Hematopoietic multipotent progenitor cell (in vitro differentiated cells): ENCODE measurements at places on chromosomes 2 and 18.

- DNase-seq, result peak; percentile 10
Measured at GRCh38 chr2:221572821-221573429, 821 bp upstream of the EPHA4 start.

DNA sequence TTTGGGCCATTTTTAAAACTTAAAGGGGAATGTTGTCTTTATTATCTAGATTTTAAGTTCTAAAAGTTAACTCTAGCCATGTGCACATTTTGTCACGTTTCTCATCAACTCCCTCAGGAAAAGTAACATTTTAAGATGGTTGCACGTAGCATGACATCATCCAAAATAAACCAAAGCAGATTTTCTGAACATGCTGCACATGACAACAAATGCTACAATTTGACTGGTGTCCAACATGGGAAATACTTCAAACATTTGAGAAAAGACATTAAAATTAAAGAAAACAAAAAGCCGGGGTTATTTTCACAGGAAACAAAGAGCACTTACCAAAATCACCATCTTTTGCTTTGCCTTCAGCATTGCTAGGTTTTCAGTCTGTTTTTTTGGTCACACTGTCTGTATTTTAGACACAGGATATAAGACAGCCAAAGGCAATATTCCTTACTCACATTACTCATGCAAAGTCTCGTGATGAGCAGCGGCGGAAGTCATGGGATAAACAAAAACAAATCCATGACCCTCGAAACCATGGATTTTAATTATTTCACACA, 51.3 kb upstream of the RND3 start:
- no peak for DNase-seq

DNA sequence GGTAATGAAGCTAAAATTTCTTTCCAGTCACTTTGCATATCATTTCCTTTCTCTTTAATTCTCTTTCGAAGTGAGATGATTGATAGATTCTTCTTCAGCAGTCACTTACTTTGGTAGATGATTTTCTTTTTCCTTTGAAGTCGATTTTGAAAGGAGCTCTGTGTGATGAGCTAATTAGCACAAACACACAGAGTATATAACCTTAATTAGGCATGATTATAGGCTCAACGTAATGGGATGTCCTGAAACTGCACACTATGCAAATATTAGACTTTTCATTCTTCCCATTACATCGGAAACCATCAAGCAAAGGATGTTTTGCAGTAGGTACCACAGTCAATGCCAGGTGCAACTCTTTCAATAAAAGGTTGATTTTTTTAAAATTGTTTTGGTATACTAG, 6.4 kb upstream of the CTLA4 start:
- DNase-seq, result no peak

GRCh38 chr2:10057231-10058107, 14.1 kb downstream of the KLF11 start:
- no peak for DNase-seq

- DNase-seq, result no peak
Measured at GRCh38 chr2:222887124-222887523, 26.3 kb downstream of the ACSL3 start.

- DNase-seq, result no peak
Measured at GRCh38 chr2:188631037-188631809, 339.5 kb downstream of the GULP1 start.

GRCh38 chr18:7038330-7038851, 79.2 kb downstream of the LAMA1 start:
- DNase-seq, result peak; percentile 39

- DNase-seq, result no peak
Measured at GRCh38 chr2:102050854-102051391, 59.2 kb downstream of the IL1R2 start.

DNA sequence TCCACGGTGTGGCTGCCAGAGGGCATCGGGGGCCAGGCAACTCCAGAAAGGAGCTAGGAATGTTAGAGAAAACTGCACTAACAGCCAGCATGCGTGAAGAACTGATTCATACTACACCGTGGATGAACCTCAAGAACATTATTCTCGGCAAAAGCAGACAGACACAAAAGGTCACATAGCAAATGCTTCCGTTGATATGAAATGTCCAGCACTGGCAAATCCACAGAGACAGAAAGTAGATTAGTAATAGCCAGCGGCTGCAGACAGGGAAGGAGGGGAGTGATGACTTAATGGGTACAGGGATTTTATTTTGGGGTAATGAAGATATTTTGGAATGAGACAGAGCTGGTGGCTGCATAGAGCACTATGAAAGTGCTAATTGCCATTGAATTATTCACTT, 37.4 kb downstream of the SCTR start:
- no peak for DNase-seq

DNA sequence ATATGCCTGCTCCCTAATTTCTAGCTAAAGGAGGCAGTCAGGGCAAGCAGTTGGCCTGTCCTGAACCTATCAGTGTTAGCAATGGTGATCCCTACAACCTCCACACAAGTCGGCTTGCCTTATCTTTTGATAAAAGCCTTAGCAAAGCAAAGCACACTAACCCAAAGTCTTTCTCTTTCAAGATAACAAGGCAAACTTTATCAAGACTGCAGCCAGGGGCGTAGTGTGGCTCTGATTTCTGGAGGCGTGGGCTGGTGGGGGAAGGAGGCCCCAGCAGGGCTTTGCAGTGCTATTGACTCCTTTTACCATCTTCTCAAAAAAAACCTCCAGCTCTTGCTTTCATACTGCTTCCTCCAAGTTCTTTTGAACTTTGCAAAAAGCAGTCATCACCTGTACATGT, 40.2 kb upstream of the LAMA1 start:
- no peak for DNase-seq

DNA sequence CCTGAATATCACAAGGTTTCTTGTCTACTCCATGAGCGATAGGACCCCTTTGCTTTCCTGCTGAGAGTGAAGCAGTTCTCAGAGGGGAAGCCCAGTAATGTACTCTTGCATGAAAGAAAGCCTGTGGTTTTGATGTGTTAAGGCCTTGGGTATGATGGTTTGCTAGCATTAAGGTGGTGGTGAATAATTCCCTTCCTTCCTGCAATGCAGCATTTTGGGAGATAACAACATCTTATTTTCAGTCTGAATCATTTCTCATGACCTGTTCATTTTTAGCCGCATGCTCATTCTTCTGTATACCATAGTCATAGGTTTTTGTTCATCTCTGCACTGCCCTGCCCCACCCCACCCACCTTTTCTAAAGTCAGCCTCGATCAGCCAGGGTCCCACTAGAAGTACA, 66.2 kb downstream of the HNMT start:
- DNase-seq, result no peak
